ENCODE measurements at places on chromosomes 3 and 15. TPM values are rescaled to one million over a fixed set of nuclear protein-coding genes. Genes with fewer than 3 reads are reported as not detected.

DNA sequence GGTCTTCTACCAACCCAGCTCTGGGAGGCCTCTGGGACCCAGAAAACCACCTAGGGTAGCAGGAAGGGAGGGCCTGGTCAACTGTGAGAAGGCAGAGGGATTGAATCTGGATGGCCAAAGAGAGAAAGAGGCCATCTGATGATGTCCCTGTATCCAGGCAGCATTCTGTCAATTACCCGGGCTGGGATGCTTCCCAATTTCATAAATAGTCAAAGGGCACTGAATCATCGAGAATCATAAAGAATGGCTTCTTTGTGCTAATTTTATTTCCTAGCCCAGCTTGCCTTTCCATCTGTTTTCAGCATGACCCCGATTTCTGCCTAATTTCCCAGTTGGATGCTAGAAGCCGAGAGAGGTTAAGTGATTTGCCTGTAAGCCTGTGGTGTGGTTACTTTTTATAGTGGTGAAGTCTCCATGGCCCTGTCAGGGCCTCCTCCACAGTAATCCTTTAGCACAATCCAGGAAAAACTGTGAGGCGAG lies 129.2 kb downstream of the FAM43A start:
- no peaks in the 10 kb centered on the region for H3K36me3 ChIP-seq
- no peak overlapping the region for H3K27ac ChIP-seq
- no peak overlapping the region for H3K4me3 ChIP-seq
- no peak for DNase-seq
- H3K27me3 ChIP-seq, result no peaks in the 10 kb centered on the region

DNA sequence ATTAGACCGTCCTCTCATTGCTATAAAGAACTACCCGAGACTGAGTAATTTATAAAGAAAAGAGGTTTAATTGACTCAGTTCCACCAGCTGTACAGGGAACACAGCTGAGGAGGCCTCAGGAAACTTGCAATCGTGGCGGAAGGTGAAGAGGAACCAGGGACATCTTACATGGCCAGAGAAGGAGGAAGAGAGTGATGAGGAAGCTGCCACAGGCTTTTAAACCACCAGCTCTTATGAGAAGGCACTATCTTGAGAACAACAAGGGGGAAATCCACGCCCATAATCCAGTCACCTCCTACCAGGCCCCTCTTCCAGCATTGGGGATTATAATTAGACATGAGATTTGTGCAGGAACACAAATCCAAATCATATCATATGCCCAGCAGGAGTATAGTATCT lies 138.5 kb downstream of the ALCAM start:
- H3K4me3 ChIP-seq, result no peak overlapping the region
- no peaks in the 10 kb centered on the region for H3K36me3 ChIP-seq
- H3K27me3 ChIP-seq, result no peaks in the 10 kb centered on the region
- H3K27ac ChIP-seq, result no peak overlapping the region
- DNase-seq, result no peak

RBP2 gene
- 295 TPM for total RNA-seq

LRRC31 gene
- 6.5 TPM for total RNA-seq

Data from hepatocyte (in vitro differentiated cells).